ENCODE measurements at places on chromosomes 4 and X.

DNA sequence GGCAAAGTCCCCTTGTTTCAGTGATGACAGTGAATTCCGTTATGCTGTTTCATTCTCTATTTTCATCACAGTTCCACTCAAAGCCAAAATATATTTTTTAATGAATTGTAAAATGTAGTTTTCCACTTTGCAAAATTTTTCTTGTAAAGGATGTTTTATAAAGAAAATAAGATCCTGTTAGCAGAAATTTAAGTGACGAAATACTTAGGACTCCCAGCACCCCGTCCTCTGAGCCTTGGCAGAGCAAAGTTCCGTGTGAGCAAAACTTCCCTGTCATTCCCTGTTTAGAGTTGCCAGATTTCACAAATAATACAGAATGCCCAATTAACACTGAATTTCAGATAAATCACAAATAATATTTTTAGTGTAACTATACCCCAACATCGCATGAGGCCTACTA is 81.0 kb upstream of the RBPJ start:
- H3K27me3 ChIP-seq = no peaks in the 10 kb centered on the region
- no peaks in the 10 kb centered on the region for H3K4me1 ChIP-seq
- H3K27ac ChIP-seq = no peak overlapping the region
- no peak for DNase-seq
- no peak overlapping the region for H3K4me3 ChIP-seq
- H3K36me3 ChIP-seq = no peaks in the 10 kb centered on the region

DNA sequence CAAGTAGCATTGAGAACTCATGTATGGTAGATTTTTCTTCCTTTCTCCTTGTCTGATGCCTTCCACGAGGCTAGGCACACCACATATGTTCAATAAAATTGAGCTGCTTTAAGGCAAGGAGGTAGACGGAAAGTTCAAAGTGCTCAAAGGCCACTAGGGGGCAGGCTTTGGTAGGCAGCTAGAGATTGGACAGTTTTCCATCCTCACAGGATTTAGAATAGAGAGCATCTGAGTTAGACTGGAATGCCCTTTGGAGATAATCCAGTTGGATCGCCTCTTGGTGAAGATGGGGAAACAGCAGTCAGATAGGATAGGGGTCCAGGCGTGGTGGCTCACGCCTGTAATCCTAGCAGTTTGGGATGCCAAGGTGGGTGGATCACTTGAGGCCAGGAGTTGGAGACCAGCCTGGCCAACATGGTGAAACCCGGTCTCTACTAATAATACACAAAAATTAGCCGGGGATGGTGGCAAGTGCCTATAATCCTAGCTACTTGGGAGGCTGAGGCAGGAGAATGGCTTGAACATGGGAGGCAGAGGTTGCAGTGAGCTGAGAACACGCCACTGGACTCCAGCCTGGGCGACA is 30.4 kb downstream of the ELF4 start:
- no peak overlapping the region for H3K27ac ChIP-seq
- no peaks in the 10 kb centered on the region for H3K36me3 ChIP-seq
- DNase-seq = peak; percentile 54
- no peaks in the 10 kb centered on the region for H3K27me3 ChIP-seq
- no peak overlapping the region for H3K4me3 ChIP-seq

GRCh38 chrX:119790977-119791436 is 423 bp downstream of the RPL39 start:
- no peaks in the 10 kb centered on the region for H3K27me3 ChIP-seq
- peaks cover 16% of the 10 kb centered on the region for H3K4me1 ChIP-seq
- H3K36me3 ChIP-seq = peaks cover 9% of the 10 kb centered on the region
- H3K27ac ChIP-seq = peak overlapping the region; percentile 89
- H3K4me3 ChIP-seq = peak overlapping the region; percentile 89

DNA sequence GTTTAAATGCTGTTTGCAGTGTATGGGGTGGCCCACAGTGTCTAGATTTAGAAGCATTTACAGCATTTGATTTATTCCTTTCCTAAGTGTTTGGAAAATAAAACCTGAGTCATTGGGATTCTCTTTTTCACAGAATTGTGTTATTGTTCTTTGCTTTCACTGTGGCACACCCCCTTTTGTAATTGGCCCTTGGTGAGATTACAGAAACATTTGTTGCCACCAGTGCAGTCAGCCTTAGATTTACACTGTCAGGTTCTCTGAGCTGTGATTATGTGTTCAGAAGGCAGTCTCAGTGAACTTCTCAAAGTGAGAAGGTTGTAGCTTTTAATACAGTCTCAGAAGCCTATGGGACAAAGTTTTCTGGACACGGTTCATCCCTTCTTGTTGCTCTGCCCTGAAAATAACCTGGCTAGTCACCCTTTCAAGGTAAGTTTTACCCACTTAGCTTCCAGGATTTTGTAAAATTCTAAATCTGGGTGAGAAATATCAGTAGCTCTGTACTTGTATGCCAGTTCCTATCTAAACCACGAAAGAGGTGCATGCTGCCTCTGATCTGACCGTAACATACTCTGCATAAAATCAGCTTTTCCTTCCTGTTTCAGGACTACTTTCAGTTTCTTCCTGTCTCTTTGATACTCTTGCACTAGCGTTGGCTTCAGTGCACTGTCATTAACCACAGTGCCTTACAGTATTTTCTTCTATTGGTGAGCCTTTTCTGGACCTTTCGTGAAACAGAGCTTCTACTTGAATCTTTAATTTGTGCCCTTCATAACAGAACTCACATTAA is 12.6 kb downstream of the RUFY3 start:
- H3K27ac ChIP-seq = peak overlapping the region; percentile 64
- H3K36me3 ChIP-seq = no peaks in the 10 kb centered on the region
- DNase-seq = no peak
- H3K27me3 ChIP-seq = no peaks in the 10 kb centered on the region
- H3K4me3 ChIP-seq = peak overlapping the region; percentile 13

DNA sequence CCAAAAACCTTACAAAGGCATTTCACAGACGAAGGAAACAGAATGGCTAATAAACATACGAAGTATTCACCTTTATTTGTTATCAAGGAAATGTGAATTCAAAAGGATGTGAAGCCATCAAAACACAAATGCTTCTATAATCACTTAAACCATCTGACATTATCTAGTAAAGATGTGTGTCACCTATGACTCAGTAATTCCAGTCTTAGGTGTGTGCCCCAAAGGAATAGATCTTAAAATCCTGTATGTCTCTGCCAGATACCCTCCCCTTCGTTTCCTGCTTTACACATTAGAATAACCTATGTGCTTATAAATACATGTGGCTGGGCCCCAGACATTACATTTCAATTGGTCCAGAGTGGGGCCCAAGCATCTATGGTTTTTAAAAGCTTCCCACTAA is 41.8 kb upstream of the CEP135 start:
- no peak overlapping the region for H3K4me3 ChIP-seq
- H3K36me3 ChIP-seq = peaks cover 3% of the 10 kb centered on the region
- H3K27me3 ChIP-seq = no peaks in the 10 kb centered on the region
- no peaks in the 10 kb centered on the region for H3K4me1 ChIP-seq

Measured in Panc1 (cell line).